ENCODE measurements at places on chromosomes 11 and 22.

- DNase-seq, result no peak
These were observed 7.1 kb upstream of the NHERF4 start for GRCh38 chr11:119178166-119178680.

- no peak for DNase-seq
These were observed 532.8 kb downstream of the BRD1 start for GRCh38 chr22:49294656-49295464.

DNA sequence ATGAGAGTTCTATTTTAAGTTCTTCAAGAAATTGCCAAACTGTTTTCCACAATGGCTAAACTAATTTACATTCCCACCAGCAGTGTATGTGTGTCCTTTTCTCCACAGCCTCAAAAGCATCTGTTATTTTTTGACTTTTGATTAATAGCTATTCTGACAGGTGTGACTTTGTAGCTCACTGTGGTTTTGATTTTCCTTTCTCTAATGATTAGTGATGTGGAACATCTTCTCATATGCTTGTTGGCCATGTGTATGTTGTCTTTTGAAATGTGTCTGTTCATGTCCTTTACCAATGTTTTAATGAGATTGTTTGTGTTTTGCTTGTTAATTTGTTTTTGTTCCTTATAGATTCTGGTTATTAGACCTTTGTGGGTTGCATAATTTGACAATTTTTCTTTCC, 18.0 kb upstream of the RAB38 start:
- DNase-seq, result no peak

GRCh38 chr11:127376301-127376700, 375.7 kb upstream of the KIRREL3 start:
- DNase-seq, result no peak

GRCh38 chr22:17260950-17261349, 41.7 kb upstream of the ADA2 start:
- no peak for DNase-seq

Measured in adipocyte (in vitro differentiated cells).